ENCODE measurements at places on chromosomes 12 and 14.

DNA sequence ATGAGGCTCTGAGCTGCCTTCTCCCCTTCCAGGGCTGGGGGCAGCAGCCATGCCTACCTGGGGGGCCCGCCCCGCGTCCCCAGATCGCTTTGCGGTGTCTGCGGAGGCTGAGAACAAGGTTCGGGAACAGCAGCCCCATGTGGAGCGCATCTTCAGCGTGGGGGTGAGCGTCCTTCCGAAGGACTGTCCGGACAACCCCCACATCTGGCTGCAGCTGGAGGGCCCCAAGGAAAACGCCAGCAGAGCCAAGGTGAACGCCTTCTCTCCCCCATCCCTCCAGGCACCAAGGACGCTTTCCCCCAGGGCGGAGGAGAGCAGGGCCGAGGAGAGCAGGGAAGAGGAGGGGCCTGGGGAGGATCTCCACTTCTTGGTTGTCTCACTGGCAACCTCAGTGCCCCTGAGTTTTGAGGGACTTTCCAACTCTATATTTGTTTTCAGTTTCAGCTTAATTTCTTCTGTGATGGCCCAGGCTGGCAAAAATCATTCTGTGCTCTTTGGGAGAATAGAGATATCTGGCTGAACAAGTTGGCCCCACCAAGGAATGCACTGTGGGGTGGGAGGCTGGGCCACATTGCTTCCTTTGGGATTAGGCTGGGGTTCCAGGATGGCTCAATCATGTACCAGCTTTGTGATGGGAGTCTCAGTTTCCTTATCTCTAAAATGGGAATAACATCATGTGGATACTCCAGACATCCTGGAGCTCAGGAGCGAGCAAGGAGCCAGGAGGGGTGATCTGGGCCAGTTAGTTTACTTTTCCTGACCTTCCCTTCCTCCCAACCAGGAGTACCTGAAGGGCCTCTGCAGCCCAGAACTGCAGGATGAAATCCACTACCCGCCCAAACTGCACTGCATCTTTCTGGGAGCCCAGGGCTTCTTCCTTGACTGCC, 1.2 kb downstream of the KHNYN start:
- DNase-seq, result no peak

GRCh38 chr12:83841620-83842019, 1071.0 kb downstream of the SLC6A15 start:
- DNase-seq, result no peak

GRCh38 chr14:35122696-35123387, 490 bp downstream of the PRORP start:
- DNase-seq, result no peak

- DNase-seq, result no peak
These were observed 2.9 kb upstream of the SETD1B start for GRCh38 chr12:121800694-121801594.

DNA sequence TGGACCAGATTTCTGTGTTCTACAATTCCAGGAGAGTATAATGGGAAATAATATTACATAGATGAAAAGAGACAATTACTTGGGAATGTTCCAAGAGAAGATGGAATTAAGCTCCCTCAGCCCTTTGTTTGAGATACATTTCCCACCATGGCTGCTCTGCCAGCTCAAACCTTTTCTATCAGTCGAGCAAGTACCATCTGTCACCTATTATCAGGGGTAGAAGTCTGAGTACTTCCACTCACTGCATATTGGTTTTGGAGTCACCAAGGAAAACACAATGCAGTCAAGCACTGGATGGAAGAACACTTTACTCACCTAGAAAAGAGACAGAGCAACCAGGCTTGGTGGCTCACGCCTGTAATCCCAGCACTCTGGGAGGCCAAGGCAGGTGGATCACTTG, 270.4 kb upstream of the FAR2 start:
- no peak for DNase-seq

- no peak for DNase-seq
These were observed 586.9 kb downstream of the CCER1 start for GRCh38 chr12:90368081-90368480.

- DNase-seq, result no peak
These were observed 60.8 kb upstream of the HSPB8 start for GRCh38 chr12:119117936-119118335.

DNA sequence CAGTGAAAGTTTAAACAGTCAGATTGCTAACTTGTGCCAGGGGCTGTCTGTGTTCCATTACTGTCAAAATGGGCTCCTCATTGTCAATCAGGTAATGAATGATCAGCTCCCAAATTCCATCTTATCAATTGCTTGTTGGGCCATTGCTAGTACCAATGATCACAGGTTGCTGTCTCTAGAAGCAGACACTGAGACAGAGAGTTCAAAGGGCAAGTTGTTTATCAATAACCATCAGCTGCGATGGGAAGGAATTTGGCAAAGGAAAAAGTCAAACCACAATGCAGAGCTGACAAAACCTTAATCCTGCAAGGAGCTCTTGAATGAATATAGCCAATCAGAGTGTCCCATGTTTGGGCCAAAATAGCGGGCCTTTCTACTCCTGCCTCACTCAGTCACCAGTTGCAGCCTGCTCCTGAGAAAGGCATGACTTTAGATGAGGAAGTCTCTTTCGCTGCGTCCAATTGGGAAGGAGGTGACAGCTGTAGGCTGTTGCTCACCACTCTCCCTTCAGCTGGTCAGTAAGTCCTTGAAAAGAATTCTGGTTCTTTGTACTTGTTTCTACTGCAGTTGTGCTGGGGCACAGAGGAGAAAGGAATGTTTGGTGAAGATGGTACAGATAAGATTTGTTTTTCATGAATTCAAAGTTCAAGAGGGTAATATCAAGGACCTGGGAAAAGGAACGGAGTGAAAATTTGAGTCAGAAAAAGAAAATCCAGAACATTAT, 179.2 kb upstream of the PDE3A start:
- no peak for DNase-seq

Data from Panc1 (cell line).